ENCODE measurements at places on chromosomes 5 and 9. TPM values are rescaled to one million over a fixed set of nuclear protein-coding genes. Genes with fewer than 3 reads are reported as not detected.

Gene F2RL2
- total RNA-seq = 24.2 TPM

DNA sequence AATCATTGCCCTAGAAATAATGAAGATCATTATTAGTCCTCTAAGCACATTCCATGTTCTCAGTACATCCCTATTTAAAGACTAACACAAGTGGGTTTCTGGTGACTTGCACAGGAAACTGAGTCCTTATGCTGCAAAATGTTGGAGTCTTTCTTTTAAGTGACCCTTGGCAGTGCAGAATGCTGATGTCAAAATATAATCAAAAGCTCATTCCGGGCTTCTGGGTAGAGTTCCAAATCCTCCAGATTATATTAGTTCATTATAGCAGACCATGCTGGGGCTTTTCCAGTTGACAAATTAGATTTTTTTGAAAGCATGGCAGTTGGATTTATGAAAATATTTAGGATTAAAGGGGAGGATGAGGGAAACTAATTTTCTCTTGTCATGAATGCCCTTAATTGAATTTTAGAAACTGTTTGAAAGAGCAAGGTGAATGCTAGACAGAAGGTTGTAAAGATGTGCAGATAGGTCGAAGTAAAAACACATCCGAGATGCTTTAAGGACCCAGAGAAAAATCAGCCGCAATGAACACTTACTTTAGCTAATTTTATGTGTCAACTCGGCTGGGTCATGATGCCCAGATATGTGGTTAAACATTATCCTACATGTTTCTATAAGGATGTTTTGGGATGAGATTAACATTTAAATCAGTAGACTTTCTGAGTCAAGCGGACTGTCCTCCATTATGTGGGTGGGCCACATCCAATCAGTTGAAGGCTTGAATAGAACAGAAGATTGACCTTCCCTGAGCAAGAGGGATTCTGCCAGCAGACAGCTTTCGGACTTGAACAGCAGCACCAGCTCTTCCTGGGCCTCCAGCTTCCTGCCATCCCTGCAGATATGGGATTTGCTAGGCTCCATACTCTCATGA, 88.7 kb downstream of the DAP start:
- no peak for DNase-seq

- DNase-seq = peak; percentile 73
Measured at GRCh38 chr5:138724470-138725146, 28.6 kb upstream of the CTNNA1 start.

GRCh38 chr9:36924071-36924470, 110.0 kb downstream of the PAX5 start:
- peak; percentile 85 for DNase-seq

DNA sequence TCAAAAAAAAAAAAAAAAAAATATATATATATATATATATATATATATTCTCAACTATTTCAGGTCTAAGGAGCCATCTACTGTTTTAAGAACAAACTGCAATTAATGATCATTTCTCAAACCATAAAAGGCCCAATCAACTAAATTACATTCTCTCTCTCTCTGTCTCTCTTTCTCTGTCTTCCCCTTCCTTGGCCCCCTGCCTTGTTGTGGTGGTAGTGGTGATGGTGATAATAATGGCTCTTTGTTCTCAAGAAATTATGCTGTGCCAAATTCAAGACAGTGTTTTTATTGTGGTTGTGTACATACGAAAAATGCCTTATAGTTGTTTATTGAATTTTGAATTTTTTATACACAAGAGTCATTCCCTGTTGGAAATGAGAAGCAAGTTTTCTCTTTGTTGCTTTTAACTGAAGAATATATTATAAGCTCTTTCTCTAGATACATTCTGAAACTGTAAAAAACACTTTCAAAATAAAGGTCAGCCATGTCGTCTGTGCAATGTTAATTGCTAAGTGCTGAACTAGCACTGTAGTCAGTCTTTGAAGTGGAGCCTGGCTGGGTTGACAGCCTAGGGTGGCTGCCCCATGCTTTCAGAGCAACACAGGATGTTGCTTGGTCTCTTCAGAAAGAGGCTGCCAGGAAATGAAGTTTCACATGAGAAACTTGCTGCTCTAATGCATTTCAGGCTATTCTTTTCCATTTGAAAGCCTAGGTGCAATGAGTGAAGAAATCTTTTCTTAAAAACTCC, 96.0 kb downstream of the HINT1 start:
- DNase-seq = no peak

Gene PAX5
- not detected for total RNA-seq

DNA sequence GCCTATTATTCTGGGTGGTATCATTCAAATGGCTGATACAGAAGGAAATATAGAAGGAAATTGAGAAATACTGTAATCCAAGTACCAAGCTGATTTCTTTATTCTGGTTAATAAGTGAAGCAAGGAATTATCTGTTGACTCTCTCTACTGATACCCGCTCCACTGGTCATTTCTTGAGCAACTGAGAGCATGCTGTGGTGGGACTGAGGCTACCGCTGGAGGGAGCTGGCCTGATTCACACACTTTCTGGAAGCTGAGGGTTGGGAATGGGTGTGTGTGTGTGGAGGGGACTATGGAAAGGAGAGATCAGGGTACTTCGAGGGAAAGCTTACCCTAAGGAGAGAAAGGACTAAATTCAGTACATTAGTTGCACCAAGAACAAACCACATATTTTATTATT, 104.1 kb downstream of the UGCG start:
- DNase-seq = no peak

Data from RPMI7951 (cell line).